ENCODE measurements at places on chromosomes 7 and 10.

GRCh38 chr10:12489806-12490205 is 140.5 kb downstream of the CAMK1D start:
- no peak for DNase-seq

DNA sequence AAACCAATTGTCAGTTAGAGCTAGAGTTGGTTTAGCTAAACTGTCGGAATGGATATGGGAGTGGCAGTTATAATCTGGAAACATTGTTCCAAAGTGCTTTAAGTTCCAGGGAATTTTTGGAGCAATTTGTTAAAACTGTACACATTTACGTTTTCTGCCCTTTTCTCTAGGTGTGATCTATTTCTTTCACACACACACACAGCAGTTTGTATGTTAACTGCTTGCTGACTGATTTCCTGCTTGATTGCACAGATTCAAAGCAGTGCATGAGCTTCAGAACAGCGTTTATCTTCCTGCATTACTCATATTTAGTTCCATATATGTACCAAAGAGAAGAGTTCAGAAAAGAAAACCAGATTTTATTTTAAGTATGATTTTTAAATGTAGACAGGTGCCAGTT is 57.9 kb downstream of the MGMT start:
- no peak for DNase-seq

GRCh38 chr7:42883950-42884349 is 27.9 kb downstream of the C7orf25 start:
- DNase-seq, result peak; percentile 45

DNA sequence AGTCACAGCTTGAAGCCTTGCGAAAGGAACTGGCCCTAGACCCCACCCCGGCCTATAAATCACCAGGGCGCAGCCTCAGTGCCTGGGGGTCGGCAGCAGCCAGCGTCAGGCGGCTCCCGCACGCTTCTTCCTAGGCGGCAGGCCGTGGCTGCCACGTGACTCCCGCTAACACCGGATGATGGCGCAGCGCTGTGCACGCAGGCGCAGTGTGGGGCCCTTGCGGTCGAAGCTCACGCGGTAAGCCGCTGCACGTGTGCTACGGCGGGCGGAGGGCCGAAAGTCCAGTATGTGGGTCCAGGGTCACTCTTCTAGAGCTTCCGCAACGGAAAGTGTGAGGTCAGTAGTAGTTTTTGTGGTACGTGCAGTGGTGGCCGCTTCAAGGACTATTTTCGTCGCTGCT is at the start of gene STK31:
STK31 (plus strand) TSS at position 220 of the 400 bp plus-strand sequence; CDS start at position 287, 67 bp downstream.
- DNase-seq, result no peak

- no peak for DNase-seq
Observed at GRCh38 chr7:71718563-71718962, 586.6 kb downstream of the GALNT17 start.

DNA sequence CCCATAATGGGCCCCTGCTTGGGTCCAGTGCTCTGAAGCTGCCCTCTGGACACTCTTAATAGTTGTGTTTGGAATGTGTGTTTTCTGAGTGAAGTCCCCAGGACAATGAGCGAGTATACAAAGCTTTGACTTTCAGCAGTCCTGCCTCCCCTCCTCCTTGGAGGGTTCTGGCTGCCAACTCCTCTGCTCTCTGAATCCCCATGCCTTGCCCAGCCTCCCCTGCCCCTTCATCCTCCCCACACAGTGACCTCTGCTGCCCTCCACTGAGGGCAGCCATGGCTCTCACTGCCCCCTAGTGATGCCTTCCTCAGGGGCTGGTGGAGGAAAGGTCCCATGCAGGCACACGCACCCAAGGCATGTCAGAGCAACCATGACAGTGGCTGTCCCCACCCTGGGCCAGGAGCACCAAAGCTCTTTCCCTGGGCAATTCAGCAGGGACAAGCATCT is 40.9 kb downstream of the FRMPD2 start:
- no peak for DNase-seq

- peak; percentile 91 for DNase-seq
Observed at GRCh38 chr7:69800495-69800894, 202.2 kb downstream of the AUTS2 start.

DNA sequence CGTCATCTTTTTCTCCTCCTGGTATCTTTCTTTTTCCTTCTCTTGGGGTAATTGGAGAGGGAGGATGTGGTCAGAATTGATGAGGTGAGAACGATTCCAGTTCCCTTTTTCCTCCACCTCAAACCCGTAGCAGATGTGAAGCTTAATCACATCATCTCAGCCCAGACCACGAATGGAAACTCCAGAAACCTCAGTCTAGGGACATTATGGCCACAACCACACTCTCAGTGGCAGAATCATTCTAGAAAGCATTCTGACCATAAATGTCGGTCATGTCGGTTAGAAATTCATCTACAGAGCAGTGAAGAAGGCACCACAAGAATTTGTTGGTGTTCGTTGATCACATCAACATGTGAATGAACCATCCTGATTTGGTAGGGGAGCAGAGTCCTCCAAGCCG is 78.7 kb downstream of the GATA3 start:
- no peak for DNase-seq

DNA sequence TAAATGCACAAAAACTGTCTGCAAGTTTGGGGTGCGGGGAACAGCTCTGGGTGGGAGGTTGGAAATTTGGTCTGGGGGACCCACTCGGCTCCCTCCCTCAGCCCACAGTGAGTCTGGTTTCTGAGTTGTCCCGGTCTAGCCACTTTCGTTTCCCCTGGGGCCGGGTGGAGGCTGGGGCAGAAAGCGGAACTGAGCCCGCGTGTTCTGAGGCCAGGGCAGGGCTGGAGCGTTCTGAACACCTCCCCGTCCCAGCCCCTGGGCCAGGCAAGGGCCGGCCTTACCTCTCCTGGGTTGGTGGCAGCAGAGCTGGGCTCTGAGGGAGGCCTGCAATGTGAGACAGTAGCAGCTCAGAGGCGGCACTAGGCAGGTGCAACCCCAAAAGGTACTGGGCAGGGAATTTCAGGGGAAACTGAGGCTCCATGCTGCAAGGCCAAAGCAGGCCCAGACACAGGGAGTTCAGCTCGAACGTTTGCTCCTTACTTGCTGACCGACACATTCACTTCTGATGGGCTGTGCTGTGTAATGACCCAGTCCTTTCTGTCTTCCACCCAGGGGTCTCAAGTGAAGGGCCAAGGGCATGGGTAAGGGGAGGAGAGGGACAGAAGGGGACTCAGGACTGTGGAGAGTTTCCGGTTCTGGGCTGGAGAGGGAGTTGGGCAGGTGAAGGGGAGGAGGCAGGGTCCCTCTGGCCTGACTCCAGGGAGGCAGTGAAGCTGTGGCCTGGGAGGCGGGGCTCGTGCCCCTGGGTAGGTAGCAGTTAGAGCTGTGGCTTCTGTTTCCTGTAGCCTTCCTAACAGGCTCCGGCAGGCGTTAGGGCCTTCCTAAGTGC is 3.0 kb downstream of the IRF5 start:
- peak; percentile 73 for DNase-seq

DNA sequence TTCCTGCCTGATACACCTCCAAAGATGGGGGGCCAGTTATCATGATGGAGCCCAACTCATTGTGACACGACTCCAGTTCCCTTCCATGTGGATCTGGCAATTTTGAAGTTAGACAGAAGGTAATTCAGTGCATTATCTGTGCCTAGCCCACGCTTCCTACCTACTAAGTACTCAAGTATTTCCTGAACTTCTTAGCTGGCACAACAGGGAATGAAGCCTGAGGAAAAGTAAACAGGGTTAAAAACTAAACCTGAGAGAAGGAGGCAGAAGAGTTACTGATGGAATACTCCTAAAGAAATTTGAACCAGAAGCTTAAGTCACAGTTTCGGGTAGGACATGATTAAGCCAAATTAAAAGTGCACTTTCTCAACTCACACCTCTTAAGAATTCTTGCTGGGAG is 1.1 kb upstream of the SEC31B start:
- DNase-seq, result no peak

- no peak for DNase-seq
Observed at GRCh38 chr7:18639711-18640110, 144.2 kb downstream of the HDAC9 start.

DNA sequence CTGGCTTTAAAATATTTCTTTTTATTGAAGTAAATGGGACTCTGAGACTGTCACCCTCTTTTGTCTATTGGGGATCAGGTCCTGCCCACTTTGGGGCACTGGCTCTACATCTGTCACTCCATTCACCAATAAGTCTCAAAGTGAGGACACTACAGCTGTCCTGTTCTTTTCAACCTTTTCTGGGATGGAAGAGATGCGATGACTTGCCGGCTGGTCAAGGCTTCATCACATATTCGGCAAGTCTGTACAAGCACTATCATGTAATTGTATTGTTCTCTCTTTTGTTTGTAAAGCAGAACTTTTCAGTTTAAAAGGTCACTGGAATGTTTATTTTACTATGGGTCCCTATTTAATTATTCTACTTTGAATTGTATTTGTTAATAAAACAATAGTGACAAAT is 17.7 kb upstream of the SP8 start:
- DNase-seq, result peak; percentile 89

DNA sequence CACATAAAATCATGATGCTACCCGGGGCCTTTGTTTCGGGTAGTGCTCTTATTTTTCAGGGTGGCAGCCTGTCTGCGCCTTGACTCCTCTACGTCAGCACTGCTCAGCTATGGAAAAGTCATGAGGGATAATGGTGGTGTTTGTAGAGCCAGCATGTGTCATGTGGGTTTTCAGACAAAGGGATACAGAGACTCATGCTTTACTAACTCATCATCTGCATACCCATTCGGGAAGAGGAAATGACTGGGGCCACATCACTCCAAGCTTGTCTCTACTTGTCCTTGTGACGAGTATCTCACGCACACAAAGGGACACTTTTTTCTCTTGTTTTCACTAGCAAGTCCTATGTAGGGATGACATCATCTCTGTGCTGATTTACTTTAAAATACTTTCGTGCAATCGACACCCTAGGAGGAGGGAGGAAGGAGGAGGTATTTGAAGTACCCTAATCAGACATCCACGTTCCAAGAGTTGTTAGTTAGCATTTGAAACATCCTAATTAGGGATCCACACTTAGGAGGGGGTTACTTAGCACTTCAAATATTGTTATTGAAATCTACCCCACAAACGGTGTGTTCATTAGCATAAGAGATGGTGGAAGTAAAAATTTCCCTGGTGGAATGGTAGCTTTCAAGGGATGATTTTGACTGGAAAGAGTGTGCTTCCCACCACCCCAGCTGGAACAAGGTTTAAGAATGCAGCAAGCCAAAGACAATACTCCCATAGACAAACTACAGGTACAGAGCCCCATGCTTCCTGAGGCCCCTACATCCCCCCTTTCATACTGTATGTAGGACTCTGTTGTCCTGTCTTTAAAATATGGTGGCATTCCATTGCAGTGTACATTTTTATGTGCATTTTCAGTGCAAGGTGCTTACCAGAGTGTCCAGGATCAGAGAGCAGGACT is 52.0 kb downstream of the THNSL1 start:
- DNase-seq, result peak; percentile 22

- peak; percentile 23 for DNase-seq
Observed at GRCh38 chr10:95513941-95514392, 47.2 kb downstream of the SORBS1 start.

Data from NCI-H69 (cell line).